C1 segment of cervical spinal cord (tissue), 14 donors: ENCODE measurements at places on chromosomes 3 and 15.

- no peak for DNase-seq
Measured at GRCh38 chr3:11721479-11721878, 77.8 kb upstream of the VGLL4 start.

DNA sequence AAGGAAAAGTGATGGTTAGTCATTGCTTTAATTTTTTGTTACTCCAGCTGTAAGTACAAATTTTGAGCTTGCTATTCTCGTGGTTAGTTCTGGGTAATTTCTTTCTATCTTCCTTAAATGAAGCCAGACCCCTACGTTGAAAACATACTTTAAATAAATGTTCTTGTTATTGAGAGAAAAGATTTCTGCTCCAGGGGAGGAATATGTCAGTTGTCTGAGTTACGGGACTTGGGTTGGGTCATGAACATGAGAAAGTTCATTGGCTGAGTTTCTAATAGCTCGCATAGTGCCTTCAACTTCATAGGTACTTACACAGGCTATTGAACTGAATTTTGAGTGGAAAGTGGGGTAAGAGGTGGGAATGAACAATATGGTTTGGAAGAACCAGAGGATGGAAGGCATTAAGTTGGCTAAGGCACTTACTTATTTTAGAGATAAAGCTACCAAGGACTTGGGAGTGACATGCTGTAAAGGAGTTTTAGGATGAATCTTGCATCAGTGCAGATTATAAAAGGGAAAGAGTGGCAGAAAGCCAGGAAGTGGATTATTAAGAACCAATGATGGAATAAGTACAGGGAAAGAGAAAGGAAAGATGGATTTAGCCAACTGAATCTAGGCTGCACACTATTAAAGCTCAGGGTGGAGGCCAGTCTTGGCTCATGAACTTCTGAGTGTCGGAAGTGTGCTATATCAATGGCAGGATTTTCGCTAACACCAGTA is 1.4 kb downstream of the RPSA start:
- DNase-seq: no peak

DNA sequence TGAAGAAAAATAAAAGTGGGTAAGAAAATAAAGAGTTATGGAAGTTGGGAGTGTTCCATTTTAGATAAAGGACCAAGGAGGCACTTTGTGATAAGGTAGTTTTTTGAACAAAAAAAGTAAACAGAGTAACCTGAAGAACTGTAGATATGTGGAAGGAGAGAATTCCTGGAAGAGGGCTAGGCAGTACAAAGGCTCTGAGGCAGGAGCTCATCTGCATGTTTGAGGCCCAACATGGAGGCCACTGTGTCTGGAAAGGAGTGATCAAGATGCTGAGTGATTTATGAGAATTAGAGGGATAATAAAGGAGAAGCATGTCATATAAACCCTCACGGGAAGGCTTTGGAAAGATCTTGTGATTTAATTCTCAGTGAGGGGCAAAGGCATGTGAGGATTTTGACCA is 126.5 kb downstream of the DTWD1 start:
- DNase-seq: no peak

- no peak for DNase-seq
Measured at GRCh38 chr15:25683911-25684310, 179.2 kb downstream of the ATP10A start.

DNA sequence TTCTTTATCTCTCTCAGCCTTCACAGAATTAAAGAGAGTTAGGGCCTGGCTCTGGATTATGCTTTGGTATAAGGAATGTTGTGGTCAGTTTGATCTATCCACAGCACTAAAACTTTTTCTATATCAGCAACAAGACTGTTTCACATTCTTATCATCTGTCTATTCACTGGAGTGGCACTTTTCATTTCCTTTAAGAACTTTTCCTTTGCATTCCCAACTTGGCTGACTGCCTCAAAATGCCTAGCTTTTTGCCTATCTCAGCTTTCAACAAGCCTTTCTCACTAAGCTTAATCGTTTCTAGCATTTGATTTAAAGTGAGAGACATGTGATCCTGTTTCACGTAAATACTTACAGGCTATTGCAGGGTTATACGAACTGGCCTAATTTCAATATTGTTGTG is 471.8 kb downstream of the GBE1 start:
- no peak for DNase-seq

- DNase-seq: no peak
Measured at GRCh38 chr15:67174864-67175573, 79.4 kb downstream of the AAGAB start.

GRCh38 chr3:42936157-42936981 is 30.4 kb downstream of the ZNF662 start:
- DNase-seq: no peak

DNA sequence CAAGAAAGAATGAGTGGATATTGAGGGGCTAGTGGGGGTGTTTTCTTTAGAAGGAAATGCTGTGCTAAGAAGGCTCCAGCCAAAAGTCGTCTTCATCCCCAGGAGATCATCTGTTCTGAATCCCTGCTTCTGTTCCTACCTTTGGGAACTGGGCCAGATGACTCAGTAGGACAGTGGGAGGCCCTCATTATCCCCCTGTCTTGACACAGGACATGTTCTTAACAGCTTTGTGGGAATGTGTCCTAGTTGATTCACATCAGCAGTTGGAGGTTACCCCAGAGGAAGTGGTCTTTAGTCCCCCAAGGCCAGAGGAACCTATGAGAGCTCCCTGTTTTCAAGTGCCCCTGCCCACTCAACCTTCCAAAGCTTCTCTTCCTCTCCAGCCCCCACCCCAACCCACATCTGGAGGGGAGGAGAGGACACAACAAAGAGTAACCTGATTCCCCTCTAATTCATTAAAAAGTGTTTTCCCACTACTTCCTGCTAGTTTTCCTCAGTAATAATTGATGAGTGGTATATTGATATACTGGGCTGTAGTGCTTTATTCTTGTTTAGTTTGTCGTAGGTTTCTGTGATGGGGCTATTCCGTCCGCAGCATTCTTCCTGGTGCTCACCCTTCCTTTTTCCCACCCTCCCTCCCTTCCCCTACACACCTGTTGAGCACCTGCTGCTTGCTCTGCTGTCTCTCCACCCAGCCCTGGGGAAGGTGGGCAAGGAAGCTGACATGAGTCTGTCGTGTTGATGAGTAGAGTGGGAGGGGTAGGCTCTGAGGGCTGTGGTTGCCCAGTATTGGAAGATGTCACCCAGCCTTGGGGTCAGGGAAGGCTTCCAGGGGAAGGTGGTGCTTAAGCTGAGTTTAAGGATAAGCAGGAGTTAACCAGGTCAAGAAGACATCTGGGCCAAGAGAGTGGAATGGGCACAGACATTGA is 9.3 kb downstream of the PXYLP1 start:
- no peak for DNase-seq

- no peak for DNase-seq
Measured at GRCh38 chr3:4864503-4864902, 114.7 kb upstream of the BHLHE40 start.

DNA sequence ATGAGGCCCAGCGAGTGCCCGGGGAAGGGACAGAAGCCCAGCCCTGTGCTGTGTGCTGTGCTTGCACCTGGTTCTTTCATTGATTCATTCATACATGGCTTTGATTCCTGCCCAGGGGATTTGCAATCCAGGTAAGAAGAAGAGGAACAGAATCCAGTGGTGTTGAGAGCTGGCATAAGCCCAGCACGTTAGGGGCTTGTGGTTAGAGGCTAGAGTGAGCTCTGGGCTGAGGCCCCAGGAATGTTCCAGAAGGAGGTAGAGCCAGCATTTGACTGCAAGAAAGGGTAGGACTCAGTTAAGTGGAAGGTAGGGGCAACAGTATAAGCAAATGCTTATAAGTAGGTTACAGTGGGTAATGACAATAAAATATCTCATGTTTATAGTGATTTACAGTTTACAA is 2.3 kb downstream of the VWA5B2 start:
- no peak for DNase-seq

- no peak for DNase-seq
Measured at GRCh38 chr3:191298846-191299245, 30.3 kb upstream of the CCDC50 start.

GRCh38 chr15:69551391-69552056 is 98.9 kb downstream of the RPLP1 start:
- DNase-seq: no peak

DNA sequence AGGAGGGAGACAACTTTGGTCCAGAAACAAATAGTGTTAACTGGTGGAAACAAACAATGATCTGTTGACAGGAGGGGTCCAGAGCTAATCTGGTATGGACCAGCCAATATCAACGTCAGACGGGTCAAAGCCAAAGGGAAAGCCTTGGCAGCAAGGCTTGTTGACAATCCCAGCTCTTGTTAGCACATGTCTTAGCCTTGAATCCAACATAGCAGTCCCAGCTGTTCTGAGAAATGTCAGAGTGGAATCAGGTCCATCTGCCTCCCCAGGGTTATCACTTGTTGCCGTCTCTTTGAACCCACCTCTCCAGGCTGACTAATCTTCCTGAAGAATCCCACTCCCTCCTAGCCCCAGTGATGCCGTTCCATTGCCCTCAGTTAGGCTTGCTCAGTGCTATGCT is 404.6 kb upstream of the MCTP2 start:
- no peak for DNase-seq

DNA sequence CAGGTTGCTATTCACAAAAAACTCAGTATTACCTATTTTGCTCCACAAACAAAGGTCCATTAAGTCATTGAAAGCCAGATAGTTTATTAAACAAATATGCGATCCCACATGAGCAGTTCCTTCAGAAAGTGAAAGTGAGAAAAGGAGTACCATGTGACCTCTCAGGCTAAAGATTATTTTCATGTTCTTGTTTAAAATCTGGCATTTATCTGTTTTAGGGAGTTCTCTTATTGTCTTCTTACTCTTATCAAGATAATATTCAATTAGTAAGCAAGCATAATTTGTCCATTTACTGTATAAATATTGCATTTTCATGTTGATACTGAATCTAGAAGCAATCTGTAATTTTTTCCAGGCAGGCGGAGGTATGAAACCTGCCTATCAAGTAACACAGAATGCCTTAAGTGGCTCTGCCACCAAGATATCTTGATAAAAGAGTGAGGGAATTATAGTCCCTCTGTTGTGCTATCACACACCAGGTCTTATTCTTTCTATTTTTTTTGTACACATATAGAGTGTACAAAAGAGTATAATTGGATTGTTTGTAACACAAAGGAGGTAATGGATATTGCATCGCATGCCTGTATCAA is 20.1 kb upstream of the PLSCR5 start:
- no peak for DNase-seq

DNA sequence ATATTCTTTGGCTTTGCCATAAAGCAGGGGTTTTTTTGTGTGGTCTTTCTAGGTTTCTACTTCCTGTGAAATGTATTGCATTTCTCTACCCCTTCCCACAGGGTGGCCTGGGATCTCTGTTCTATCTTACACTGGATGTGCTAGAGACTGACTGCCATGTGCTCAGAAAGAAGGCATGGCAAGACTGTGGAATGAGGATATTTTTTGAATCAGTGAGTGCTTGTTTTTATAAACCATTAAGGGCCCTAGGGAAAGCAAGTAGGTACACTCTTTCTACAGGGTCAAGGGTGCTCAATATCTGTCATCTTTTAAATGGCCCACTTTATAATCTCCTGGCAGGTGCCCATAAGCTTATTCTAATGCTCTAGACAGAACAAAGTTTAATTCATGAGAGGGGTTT is 730 bp downstream of the FETUB start:
- DNase-seq: no peak

DNA sequence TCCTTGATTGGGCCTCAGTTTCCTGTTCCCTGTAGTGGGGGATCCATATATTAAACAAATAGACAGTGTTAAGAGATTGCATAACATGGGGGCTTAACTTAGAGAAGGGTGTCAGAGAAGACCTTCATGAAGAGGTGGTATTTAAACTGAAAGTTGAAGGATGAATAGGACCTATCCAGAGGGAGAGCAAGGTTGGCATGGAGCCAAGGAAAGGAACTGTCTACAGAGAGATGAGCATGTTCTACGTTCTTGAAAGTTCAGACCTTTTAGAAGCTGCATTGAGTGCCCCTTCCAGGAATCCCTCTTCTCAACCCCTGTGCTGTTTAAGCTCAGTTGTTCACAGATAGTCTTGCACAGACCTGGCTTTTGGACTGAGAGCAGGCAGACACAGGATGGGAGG is 2.4 kb downstream of the HTD2 start:
- DNase-seq: no peak

DNA sequence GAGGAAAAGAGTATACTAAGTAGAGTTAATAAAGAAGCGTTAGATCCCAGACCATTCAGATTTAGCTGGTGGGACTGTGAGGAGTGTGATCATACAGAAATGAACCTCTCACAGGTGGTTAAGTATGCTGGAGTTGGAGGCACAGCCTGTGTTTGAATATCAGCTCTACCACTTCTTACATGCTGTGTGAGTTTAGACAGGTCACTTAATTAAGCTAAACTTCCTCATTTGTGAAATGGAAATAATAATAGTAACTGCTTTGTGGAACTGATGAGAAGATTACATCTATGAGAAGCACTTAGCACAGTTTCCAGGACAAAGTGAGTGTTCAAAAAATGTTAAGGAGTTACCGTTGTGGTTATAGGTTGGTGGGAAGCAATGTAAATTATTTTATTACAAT is 8.4 kb downstream of the ACP3 start:
- DNase-seq: no peak

DNA sequence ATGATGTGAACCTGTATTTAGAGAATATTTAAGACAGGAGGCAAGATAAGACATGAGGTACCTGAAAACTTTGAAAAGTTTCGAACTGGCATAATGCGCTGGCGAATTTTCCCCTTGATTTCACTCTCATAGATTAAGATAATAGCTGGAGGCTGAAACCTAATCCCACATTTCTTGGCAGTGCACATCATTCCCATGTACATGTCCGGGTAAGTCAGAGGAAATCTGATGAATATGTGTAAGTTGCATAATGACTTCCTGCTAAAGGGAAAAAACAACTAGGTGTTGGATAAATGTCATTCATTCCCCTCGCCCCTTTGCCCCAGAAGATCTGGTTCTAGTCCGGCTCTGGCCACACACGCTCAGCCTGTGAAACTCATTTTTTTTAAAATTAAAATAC is 3.6 kb downstream of the CEP19 start:
- no peak for DNase-seq

DNA sequence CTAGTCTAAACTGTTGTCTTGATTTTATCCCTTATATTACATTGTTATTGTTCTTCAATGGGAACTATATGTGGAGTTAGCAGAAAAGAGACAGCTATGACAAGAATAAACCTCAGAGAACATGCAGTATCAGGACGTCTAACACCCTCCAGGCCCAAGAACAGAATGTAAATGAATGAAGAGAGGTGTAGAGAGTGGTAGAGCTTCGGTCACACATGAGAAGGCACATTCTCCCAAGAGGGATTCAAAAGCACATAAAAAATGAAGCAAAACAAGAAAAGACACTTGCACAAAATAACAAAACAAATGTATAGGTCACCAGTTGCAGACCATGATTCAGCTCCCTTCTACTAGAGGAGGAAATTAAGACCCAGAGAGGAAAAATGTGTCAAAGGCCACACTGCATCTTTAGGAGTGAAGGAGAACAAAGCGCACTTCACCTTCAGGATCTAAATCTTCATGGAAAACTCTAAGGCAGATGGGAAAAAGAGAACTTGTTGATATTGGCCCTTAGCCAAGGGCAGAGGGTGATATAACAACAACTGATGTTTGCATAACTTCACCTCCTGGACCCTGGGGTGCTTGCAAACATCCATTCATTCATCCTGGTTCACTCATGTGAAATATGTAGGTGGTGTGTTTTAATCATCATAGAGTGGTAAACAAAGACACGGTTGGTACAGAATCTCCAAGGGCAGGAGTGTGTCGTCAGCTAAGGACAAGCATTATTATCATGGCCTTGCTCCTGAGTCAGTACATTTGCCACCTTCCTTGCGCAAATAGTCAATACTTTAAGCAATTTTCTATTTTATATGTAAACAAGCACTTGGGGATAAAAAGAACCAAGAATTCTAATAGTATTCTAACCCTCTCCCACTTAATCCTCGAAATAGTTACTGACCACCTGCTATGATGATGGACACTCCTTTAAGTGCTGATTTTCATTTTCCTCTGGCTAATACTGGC is 8.8 kb downstream of the NEK10 start:
- no peak for DNase-seq
